Left forelimb (tissue), 1 donor: ENCODE measurements at places on chromosomes 2 and 18.

- no peak for DNase-seq
Observed at GRCh38 chr2:64090264-64090663, 54.0 kb downstream of the PELI1 start.

GRCh38 chr2:229249536-229249935 is 21.6 kb downstream of the PID1 start:
- DNase-seq, result no peak

- no peak for DNase-seq
Observed at GRCh38 chr2:138974651-138975050, 194.5 kb upstream of the NXPH2 start.

GRCh38 chr2:102166189-102166845 is 20.5 kb upstream of the IL1RL2 start:
- DNase-seq, result no peak

GRCh38 chr2:192313773-192314172 is 119.0 kb upstream of the TMEFF2 start:
- DNase-seq, result no peak
